A673 (cell line): ENCODE measurements at places on chromosomes 1 and 21. TPM values are rescaled to one million over a fixed set of nuclear protein-coding genes. Genes with fewer than 3 reads are reported as not detected.

DNA sequence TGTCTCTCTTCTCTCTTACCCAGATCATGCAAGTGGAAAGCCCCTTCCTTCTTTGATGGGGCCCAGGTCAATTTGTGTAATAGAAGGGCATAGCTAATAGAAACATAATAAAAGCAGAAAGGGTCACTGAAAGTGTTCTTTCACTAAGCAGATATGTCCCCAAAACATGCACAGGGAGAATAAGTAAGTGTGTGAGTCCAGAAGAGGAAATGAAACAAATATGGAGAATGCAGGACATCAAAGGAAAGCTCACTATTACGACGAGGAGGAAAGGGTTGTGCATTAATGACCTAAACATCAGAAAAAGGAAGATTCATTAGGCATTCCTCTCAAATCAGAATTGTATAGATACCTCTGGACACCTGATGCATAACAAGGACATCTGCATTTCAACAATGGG is 81.4 kb upstream of the SMYD2 start:
- DNase-seq, result no peak

Gene SEMA4A
- total RNA-seq, result 0.77 and 0.92 TPM in 2 replicates

- DNase-seq, result no peak
These were observed 18.4 kb downstream of the SLC25A33 start for GRCh38 chr1:9557624-9558023.

- DNase-seq, result no peak
These were observed at the start of gene NR1I3 for GRCh38 chr1:161238039-161238473. NR1I3 (minus strand) TSS chr1:161238203; CDS start chr1:161236565, 1,638 bp downstream.

Gene LENEP
- 1.4 and 1.7 TPM in 2 replicates for total RNA-seq

DNA sequence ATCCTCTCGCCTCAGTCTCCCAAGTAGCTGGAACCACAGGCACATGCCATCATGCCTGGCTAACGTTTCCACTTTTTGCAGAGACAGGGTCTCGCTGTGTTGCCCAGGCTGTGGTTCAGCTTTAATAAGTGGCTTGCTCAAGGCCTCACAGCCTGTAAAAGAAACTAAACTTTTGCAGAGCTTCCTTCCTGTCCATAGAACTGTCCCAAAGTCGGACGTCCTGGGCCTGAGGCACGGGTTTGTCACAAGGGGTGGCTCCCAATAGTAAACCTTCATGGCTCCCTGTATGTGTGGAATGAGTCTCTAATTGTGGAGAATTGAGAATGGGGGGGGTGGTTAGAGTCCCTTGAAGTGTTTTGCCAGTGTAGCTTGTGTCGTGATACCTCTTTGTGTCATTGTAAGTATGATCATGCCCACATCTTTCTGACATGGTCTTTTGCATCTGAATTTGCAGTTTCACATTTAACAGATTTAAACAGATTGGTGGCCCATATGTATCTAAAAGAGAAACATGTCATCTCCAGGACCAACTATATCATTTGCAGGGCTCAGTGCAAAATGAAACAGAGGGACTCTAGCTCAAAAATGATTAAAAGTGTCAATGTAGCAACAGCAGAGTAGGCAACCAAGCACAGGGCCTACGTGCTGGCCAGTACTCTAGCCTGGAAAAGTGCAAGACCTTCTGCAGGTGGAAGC is 332.1 kb downstream of the KIF26B start:
- DNase-seq, result no peak

GRCh38 chr1:204441558-204441957 is 29.9 kb upstream of the PPP1R15B start:
- DNase-seq, result no peak

GRCh38 chr1:14881775-14882672 is 271.5 kb upstream of the TMEM51 start:
- no peak for DNase-seq

GRCh38 chr1:31510304-31510703 is 66.0 kb upstream of the TINAGL1 start:
- DNase-seq, result no peak

DNA sequence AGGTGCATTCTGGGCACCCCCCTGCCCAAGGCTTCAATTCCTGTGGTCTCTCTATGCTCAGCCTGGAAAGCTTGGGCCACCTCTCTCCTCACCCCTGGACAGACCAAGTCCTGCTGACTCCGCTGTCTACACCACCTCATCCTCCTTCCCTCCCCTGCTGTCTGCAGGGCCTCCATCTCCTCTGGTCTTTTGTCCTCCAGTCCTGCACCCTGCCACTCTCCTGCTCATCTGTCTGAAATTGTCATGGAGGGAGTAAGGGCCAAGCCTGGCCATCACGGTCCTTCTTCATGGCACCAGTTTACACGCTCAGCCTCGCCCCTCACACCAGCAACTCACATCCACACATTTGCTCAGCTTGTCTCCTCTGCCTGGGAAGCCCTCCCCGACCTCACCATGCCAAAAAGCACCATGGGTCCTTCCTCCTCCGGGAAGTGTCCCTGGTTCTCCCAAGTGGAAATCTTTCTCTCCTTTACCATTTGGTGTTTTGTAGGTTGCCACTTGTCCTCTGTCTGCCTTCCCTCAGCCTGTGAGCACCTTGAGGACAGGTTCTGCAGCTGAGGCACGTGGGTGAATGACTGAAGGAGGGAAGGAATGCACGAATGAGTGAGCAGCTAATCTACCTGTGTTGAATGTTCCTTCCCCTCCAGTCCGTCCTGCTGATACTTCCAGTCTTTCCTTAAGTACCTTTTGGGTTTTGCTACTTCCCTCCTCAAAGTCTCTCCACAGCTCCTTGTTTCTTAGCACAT is 2.1 kb upstream of the SLC2A1 start:
- DNase-seq, result no peak

Gene OR10K2
- total RNA-seq, result not detected in 2 replicates

- peak; percentile 93 for DNase-seq
These were observed 138.2 kb downstream of the ZNF326 start for GRCh38 chr1:90133133-90133532.

DNA sequence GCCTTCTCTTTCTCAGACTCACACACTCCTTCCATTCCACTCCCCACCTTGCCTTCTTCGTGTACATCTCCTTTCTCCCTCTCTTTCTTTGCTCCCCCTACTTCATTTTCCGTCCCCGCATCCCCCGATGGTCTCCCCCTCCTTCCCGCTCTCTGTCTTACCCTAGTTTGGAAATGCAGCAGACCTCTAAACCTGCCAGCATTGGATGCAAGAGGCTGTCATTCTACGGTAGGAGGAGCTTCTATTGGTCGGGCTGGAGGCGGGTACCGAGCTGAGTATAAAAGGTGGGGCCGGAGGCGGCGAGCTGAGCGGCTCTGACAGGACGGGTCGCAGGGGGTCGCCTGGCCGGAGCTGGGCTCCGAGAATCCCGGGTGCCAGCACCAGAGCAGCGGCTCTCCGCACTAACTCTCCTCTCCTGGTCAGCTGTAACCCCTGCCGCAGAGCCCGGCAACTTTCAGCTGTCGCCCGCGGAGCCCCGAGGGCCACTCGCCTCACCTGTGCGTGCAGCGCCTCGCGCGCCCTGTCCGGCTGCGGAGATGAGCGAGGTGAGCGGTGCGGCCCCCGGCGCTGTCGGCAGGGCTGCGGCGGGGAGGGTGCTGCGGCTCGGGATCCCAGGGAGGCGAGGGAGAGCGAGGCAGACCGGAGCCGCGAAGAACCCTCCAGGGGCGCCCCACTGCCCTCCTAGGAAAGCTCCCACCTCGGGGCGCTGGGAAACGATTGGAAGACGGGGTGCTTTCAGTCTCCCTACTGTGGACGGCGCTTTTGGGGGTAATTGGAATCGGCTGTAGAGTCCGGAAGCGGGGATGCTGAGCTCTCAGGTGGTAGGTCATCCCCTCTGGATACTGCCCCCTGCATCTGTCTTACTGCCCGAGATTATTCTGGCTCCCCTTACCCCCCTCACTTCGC is at the start of gene PCP4L1:
Gene PCP4L1, plus strand, starts transcription at position 307 of the 906 bp plus-strand sequence. Its CDS starts 230 bp downstream, at position 537.
- DNase-seq, result peak; percentile 68

Gene KLHDC7A
- total RNA-seq, result not detected in 2 replicates

DNA sequence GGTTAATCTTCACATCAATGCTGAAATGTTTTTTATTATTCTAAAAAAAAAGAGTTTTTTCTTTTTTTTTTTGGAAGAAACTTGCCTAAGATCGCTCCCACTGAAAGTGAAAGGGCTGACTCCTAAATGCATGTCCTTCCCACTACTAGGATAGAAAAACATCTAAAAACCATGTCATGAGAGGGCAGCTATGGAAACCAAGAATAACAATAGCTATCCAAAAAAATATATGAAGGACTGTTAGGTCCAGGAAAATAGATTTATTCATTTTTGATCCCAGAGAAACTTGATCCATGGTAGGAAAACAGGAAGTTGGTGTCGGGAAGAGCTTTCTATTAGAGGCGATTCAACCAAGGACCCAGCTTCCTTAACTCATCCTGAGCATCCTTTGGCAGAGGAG is 23.1 kb upstream of the ROR1 start:
- DNase-seq, result no peak
